ENCODE measurements at places on chromosomes 7 and 10.

GRCh38 chr7:123140561-123140960 is 59.2 kb downstream of the SLC13A1 start:
- DNase-seq: no peak

- no peak for DNase-seq
Observed at GRCh38 chr10:1194161-1194560, 138.0 kb downstream of the WDR37 start.

- no peak for DNase-seq
Observed at GRCh38 chr10:67959839-67960476, 75.5 kb downstream of the SIRT1 start.

- DNase-seq: no peak
Observed at GRCh38 chr7:64887756-64888508, 15.1 kb upstream of the ZNF273 start.

DNA sequence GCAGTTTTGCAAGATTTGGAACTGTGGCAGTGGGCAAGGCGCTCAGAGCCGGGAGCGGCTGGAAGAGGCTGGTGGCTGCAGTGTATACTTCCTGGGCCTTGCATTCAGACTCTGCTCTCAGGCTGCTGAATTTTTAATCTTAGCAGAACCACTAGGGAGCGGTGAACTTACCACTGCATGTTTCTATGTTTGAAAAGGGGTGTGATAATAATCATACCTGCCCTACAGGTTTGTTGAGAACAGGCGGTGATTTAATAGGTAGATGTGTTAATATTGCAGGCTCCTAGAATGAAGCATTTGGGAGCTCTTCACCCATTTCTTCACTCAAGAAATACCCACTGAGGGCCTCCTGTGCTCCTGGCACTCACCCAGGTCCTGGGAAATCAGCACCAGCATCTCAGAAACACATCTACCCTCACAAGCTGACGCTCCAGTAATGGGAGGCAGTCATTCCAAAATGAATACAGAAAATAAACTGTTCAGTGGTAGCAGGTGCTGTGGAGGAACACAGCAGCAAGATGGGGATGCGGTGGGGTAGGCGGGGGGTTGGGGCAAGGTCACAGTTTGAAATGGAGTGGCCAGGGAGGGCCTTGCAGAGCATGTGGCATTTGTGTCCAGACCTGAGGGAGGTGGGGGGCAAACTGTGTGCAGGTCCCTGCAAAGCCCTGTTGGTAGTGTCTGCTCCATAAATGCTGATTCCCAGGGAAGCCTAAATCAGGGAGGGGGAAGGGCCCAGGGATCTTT is 41.0 kb downstream of the VWA2 start:
- DNase-seq: no peak

DNA sequence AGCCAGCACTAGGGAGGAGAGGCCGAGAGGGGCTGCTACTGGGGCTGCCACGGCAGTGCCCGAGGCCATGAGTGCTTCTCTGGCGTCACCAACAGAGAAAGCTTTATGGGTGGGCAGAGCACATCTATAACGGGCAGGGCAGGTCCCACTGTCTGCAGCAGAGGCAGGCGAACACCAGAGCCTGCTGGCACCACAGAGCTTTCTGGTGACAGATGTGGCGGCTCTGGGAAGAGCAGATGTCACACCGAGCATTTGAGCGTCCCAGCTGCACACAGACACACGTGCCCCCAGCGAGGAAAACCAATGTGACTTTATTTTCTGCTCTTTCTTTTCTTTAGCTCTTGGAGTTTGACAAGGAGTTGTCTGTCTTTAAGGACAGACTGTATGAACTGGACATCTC is 20.5 kb downstream of the NKX6-2 start:
- DNase-seq: no peak
